ENCODE measurements at places on chromosomes 13 and 19.

GRCh38 chr19:38904581-38905539, 5.1 kb downstream of the NFKBIB start:
- no peak for DNase-seq

DNA sequence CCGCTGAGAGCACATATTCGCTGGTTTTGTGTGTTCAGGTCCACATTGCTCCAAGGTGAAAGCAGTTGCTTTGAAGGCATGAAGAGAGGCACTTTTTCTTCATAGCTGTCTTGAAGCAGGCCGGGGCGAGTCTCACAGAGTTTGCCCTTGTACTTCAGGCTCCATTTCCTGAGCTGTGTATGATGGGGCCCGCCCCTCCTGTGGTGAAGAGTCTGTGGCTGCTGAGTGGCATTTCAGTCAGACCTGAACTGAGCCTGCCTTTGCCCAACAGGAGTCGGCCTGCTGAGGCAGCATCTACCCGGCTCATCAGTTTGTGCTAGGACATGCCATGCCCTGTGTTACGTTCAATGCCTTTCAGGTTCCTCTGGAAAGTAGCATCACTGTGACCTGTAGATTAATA, 44.4 kb upstream of the C1QTNF9 start:
- DNase-seq: no peak

DNA sequence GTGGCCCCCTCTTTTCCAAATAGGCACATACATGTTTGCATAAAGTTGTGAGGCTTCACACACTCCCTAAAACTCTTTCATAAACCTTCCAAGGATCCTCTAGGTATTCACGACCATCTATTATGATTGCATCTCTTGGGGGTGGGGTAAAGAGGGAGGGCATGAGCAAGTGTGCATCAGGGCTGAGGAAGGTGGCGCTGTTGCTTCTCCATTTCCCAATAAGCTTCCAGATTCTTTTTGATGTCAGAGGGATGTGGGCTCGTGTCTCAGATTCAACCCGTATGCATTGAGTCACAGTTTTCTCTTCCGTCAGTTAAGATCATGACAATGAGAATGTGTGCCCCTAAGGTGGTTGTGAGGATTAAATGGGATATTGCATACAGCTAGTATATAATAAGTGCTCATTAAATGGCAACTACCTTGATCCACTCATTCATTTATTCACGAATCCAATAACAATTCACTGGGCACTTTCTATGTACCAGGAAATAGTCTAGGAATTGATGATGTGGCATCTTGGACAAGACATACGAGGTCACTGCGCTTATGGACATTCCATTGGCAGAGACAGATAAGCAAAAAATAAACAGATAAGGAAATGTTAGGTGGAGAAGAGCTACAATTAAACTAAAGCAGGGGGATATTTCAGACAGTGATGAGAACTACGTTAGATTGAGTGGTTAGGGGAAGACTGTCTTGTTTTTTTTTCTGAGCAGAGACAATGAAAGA, 10.3 kb downstream of the CYP2B6 start:
- DNase-seq: no peak

GRCh38 chr19:15118248-15118647, 11.0 kb downstream of the SYDE1 start:
- DNase-seq: no peak

- DNase-seq: no peak
Measured at GRCh38 chr13:101714195-101714594, 261.7 kb downstream of the ITGBL1 start.

DNA sequence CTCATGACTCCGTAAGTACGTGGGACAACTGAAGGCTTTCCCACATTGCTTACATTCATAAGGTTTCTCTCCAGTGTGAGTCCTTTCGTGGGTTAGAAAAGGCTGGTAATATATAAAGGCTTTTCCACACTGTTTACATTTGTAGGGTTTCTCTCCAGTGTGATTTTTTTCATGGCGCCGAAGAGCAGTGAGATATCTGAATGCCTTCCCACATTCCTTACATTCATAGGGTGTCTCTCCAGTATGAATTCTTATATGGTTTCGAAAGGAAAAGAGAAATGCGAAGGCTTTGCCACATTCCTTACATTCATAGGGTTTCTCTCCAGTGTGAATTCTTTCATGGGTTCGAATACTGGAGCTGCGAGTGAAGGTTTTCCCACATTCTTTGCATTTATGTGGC, 29.5 kb downstream of the ZNF490 start:
- no peak for DNase-seq

- DNase-seq: no peak
Measured at GRCh38 chr13:48333976-48334375, 30.4 kb downstream of the RB1 start.
